ENCODE measurements at places on chromosomes 1 and 21.
A peak's percentile ranks its signal among the peaks of the same experiment; 100 is the strongest.

GRCh38 chr1:94544706-94545490 is 3.3 kb upstream of the F3 start:
- DNase-seq = peak; percentile 88

DNA sequence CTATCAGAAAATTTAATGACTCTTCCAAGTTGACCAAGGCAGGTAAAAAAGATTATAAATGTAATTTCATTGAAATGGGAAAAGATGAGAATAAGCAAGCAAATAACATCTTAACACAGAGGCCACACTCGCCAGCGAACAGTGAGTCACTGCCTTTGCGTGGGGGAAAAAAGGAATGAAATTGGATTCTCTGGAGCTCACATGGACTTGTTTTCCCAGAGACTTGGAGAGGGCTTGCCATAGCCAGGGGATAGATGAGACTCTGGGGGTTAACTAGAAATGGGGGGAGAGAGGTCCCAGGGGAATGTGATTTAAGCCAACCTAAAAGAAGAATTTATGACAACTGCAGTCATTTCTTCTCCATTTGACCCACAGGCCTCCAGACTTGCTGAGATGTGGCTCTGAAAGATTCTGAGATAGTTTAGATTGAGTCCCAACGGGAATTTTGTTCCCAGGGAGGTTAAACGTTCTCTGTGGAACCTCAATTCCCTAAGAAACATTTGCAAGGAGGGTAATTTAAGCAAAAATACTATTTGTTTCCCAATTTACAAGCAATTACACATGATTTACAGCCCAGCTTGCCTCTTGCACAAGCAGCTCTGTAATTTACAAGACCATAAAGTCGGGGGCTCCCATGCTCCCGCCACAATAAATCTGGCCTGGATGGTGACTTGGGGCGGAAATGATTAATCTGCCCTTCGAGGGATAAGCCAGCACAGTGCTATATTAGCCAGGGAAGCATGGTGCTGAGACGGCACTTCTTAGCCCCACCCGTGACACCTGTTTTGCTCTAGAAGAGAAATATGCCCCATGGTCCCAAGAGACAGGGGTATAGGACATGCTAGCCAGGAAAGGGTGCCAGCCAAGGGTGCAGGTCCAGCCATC is 68.8 kb downstream of the GRIK3 start:
- DNase-seq = no peak

DNA sequence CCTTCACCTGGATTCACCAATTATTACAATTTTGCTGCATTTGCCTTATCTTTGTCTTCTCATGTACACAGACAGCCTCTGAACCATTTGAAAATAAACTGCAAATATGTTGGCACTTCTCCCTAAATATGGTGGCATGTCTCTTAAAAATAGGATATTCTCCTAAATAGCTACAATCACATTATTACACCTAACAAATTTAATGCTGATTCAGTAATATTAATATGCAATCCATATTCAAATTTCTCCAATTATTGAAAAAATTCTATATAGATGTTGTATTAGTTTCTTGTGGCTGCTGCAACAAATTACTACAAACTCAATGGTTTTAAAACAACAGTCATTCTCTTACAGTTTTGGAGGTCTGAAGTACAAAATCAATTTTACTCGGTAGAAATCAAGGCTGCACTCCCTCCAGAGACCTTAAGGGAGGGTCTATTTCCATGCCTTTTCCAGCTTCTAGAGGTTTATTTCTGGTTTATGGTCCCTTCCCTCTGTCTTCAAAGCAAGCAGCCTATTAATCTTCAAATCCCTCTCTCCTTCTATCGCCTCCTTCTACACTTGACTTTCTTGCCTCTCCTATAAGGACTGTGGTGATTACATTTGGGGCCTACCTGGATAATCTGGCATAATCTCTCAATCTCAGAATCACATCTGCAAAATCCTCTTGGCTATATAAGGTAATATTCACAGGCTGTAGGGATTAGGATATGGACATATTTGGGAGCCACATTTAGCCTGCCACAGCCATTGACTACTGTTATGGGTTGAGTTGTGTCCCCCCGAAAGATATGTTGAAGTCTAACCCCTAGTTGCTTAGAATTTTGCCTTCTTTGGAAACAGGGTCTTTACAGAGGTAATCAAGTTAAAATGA is 52.5 kb upstream of the BOLA1 start:
- peak; percentile 0 for DNase-seq

DNA sequence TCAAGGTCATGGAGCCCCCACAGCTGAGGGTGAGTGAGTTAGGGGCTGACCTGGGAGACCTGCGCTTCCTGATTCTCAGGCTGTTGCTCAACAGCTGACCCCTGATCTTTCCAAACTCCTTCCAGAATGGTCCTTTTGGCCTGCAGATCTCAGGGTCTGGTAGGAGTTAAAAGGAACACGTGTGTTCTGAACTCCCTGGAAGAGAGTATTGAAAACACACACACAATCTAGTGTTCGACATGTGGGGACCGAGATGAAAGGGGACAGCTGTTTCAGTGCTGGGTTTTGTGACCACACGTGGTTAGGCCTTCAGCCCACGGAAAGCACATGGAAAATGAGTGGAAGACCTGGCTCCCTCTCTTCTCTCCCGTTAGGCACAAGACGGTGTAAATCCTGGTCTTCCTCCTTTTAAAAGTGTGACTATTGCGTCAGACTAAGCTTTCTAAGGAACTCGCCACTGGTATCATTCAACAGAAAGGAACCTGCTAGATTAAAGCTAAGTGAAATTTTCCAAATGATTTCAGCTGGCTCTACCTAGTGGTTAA is 49.6 kb downstream of the RUNX1 start:
- no peak for DNase-seq

DNA sequence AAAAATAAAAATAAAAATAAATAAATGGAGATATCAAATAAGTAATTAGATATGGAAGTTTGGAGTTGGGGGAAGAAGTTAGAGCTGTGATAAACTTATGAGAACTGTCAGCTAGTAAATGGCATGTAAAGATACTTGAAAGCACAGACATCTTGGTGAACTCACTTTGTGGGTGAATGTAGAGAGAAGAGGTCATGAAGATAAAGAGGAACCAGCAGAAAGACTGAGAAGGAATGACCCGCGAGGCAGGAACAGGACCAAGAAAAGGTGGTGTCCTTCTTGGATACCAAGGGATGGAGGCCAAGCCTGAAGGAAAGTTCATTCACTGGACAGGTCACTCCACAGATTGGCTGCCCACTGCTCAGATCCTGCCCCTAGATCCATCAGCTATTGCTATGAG is 4.7 kb upstream of the CAPZB start:
- no peak for DNase-seq
